ENCODE measurements at places on chromosomes 5 and 9.

DNA sequence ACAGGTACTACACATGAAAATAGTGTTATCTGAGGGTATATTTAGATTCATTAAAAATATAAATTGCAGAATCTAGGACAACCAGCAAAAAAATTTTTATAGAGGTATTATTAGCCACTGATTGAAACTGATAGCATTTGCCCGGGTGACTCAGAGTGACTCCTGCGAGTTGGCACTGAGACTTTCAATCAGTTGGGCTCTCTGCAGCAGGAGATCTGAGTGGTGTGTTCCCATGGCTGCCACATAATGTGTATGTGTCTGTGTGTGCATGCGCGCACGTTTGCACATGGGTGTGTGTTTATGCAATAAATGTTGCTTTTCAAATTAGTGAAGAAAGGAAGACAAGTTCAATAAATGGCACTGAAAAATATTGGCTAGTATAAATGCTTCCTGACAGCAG is 100.1 kb upstream of the MRPS30 start:
- DNase-seq: no peak

GRCh38 chr5:147391781-147392180 is 118.1 kb downstream of the DPYSL3 start:
- no peak for DNase-seq

- peak; percentile 36 for DNase-seq
These were observed 269.5 kb downstream of the SEC61B start for GRCh38 chr9:99491408-99492158.

- peak; percentile 51 for DNase-seq
These were observed 1.7 kb upstream of the PAX5 start for GRCh38 chr9:37035648-37036370.

GRCh38 chr5:178360222-178360925 is 127.8 kb upstream of the PHYKPL start:
- DNase-seq: no peak

GRCh38 chr9:98135938-98136337 is 16.9 kb upstream of the TRIM14 start:
- no peak for DNase-seq

DNA sequence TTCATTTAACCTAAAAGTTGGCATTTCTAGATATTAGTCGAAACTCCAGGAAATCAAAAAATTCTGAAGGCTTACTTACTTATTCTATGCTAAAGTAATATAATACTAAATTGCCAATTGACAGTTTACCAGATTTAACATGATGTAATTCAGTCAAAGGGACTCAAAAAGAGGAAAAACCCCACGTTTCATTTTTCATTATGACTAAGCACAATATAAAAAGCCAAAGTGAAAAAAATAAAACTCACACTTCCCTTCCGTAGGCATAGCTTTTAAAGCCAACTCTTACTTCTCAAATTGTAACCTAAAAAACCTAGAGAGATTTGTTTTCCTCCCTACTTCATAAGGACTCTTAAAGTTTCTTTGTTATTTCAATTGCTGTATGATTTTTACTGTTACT is 146.6 kb downstream of the RAPGEF6 start:
- peak; percentile 31 for DNase-seq

GRCh38 chr5:167743695-167744464 is 547.6 kb upstream of the WWC1 start:
- DNase-seq: no peak

- DNase-seq: no peak
These were observed 45.1 kb downstream of the ERGIC1 start for GRCh38 chr5:172878933-172879752.

- no peak for DNase-seq
These were observed 19.1 kb downstream of the TMEM38B start for GRCh38 chr9:105713260-105714019.

DNA sequence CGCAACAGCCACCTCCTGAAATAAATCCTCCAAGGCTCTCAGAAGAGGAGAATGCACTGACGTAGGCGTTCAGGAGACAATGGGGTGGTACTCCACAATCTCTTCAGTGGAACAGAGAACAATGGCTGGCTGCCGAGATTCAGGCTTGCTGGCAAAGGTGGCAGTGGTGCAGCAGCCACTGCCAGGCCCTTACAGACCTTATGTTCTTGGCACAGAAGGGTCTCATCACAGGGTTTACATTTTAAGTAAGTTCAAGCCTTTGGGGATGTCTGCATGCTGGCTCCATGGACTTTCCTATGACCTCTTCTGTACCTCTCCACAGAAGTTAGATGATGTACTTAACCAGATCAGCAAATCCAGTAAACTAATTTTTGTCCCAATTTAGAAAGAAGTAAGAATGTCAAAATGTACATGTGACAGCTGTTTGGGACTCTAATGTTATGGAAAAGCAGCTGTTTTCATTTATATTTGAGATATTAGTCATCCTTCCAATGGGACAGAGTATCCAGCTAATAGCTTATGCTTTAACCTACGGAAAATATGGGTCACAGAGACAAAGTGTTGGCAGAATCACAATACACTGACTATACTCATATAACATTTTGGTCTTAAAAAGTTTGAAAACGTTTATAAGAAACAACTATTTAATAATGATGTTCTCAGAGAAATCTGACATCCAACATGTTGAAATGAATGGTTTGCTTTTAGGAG is 180.9 kb downstream of the MAPKAP1 start:
- no peak for DNase-seq

DNA sequence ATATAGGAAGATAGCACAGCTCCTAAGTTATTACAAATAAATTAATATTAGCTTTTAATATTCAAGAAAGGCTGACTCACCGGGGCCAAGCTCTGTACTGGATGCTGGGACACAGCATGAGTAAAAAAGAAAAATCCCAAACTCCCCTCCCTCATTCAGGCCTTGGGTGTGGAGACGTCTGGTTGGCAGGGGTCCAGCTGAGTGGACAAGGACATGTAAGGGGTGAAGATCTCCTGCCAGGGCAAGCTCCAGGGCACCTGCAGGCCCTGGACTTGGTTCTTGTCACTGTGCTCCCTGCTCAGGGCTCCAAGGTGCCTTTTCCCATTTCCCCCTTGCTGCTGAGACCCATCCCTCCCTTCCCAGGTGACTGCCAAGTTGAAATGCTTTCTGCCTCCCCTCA is 388.5 kb downstream of the ENC1 start:
- DNase-seq: no peak

DNA sequence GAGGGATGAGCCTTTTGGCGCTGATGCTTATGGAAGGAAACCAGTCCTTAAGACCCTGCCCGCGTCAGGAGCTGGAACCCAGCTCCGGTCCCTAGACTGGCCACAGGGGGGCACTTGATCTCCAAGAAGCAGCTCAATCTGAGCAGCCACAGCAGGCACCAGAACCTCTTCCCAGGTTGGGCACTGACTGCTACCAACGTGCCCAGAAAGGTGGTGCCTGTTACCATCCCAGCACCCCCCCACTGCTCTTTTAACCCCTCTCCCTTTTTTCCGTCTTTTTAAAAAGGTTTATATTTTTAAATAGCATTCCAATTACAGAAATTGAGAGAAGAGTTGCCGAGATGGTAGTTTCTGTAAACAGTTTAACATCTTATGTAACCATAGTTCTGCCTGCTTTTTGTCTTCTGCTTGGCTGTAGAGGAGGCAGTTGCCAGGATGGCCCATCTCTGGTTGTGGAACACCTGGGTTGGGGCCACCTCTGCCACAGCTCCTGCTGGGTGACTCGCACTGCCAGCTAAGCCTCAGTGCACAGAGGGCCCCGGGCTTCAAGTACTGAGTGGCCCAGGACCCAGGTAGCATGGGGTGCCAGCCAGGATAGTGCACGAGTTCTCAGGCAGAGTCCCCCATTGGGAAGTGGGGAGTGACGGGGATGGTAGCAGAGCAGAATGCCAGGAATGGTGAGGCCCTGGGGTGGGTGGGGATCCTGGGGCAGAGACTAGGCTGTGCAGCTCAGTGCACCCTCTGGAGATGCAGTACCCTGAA is 62.8 kb downstream of the PFDN1 start:
- DNase-seq: peak; percentile 67

DNA sequence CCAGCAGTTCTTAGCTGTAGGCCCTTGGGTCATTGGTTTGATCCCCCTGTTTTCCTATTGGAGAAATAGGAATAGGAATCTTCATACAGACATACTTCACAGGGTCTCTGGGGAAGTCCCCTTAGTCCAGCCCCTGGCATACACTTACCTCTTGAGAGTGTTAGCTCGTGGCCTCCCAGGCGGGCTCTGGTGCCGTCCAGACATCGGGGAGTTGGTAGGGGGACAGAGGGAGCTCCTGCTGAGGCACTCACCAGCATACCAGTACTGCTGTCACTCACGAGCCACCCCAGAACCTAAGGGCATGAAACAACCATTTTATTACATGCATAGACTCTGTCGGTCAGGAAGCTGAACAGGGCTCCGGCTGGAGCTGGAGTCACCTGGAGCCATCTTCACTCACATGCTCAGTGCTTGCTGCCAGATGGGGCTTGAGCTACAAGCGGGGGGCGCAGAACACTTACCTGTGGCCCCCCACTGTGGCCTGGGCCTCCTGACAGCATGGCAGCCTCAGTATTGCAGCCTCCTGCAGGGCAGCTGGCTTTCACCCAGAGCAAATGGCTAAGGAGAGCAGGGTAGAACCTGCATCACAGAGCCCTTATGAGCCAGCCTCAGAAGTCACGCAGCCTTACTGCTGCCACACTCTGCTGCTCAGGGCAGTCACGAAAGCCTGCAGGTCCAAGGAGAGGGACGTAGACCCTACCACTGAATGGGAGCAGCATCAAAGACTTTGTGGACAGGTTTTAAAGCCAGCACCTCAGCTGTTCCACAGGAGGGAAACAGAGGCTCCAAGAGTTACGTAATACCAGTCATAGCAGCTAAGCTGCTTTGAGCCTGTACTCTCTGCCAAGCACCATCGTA is 58.3 kb upstream of the ANGPTL2 start:
- no peak for DNase-seq

DNA sequence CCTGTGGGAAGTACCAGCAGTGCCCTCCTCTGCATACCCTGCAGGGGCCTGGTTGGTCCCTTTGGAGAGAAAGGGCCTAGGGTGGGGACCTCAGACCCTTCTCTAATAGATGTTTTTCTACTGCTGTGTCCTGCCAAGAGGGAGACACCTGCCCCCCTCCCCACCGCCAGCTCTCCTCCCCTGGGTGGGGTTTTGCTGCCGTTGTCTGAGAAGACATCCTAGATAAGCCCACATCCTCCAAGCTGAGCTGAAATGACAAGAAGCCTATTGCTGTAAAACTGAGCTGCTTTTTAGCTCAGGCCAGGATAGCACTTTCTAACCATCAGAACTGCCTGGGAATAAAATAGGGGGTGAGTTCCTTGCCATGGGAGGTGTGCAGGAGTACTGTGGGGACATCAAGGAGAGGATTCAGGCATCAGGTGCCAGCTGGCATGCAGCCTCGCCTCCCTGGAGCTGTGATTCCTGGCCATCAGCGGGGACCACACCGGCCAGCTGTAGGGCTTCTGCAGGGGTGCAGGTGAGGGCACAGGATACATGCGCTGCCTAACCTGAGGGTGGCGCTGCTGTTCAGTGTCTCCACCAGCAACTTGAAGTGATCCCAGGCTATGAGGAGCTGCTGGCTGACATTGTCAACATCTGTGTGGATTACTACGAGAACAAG is 37.9 kb downstream of the CYFIP2 start:
- DNase-seq: no peak

DNA sequence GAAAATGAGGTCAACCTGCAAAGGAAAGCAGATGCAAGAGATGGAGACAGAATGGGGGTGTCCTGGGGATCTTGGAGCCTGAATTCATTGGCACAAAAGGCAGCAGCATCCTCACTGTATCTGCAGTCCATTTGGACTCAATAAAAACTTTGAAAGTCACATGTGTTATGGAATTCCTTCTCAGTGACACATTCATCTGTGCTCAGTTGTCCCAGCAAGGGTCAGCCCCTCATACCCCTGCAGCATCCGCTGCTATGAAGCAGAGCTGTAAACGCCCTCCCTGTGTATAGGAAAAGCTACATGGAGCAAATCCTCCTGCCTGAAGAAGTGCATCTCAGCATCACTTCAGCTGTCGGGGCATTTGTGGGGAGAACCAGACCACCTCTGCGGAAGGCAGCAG is 14.5 kb upstream of the RARS1 start:
- DNase-seq: no peak

DNA sequence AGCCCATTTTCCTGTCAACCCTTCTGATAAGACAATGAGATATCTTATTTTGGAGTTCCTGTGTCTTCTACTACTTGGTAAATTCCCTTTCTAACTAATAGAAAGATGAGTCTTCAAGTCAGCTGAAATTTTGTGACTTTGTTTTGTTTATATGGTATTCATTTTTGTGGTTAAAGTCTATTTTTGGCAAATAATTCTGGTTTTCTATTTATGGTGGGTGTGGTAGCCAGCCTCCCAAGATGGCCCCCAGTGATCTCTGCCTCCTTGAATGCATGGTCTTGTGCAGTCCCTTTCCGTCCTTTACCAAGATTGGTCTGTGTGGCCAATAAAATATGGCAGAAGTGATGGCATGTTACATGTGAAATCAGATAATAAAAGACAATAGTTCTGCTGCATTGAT is 91.5 kb downstream of the NR3C1 start:
- no peak for DNase-seq

- DNase-seq: no peak
These were observed 152.6 kb downstream of the RGS3 start for GRCh38 chr9:113616116-113616515.

- DNase-seq: no peak
These were observed 90.7 kb downstream of the STK10 start for GRCh38 chr5:172097356-172097755.

DNA sequence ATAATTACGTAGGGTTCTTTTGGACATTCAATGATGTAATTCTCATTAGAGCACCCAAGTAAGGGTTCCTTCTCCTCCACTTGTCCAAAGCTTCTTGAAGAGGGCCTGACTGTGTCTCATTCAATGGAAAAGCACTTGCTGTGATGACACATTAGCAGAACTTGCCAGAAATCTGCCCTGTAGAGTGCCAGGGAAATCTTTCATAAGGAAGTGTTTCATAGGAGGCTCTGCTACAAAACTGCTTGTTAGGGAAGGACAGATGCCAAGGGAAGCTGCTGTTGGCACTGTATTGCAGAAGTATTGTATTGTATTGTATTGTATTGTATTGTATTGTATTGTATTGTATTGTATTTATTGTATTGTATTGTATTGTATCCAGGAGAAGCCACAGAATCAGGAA is 45.5 kb upstream of the MPDZ start:
- no peak for DNase-seq

GRCh38 chr5:171418982-171419687 is at the start of gene FGF18:
Gene FGF18 (plus strand): TSS chr5:171419647. CDS start chr5:171420200, 553 bp downstream.
- peak; percentile 81 for DNase-seq

DNA sequence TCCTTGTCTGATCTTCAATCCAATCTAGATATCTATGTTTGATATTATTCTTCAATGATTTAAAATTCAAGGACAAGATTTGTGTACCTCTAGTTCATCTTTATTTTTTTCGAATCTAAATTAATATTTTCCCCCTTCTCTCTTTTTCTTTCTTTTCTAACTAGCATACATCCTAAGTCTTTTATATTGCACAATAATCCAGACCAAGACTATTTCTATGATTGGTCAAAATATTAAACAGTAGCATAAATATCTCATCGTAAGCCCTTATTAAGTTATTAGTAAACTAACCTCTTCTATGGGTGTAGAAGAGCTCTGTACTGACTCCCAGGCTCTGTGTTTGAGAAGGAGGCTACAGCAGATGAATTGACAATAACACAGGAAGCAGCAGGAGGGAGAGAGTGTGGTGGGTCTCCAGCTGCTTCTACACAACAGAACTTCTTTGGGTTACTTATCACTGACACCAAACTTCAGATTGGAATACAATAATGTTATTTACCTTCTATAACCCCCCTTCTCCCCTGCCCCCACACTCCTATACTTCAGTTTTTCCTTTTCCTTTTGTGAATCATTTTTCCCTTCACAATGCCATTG is 11.9 kb upstream of the PLCXD3 start:
- no peak for DNase-seq
